NCI-H345 (cell line): ENCODE measurements at places on chromosomes 11 and 22.

- DNase-seq: no peak
Measured at GRCh38 chr11:59289356-59290181, 69.1 kb upstream of the OR5AN1 start.

- peak; percentile 85 for DNase-seq
Measured at GRCh38 chr11:65416341-65416824, 6.2 kb upstream of the NEAT1 start.

- DNase-seq: no peak
Measured at GRCh38 chr11:3046641-3047040, 10.6 kb downstream of the CARS1 start.

GRCh38 chr11:44591557-44591956 lies 26.1 kb downstream of the CD82 start:
- no peak for DNase-seq

DNA sequence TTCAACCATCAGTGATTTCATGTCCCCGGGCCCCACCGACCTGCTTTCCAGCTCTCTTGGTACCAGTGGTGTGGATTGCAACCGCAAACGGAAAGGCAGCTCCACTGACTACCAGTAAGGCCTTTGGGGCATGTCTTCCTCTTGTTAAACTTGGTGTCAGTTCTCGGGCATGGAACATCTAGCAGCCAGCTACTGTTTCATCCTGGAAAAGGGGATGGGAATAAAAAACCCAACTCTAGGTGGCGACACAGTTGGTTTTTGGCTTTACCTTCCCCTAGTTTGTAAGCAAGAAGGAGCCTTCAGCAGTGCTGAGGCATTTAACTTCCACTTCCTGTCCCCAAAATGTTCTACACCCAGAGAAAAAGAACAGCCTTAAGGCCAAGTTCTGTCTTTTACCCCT lies 76.7 kb downstream of the BMAL1 start:
- no peak for DNase-seq

DNA sequence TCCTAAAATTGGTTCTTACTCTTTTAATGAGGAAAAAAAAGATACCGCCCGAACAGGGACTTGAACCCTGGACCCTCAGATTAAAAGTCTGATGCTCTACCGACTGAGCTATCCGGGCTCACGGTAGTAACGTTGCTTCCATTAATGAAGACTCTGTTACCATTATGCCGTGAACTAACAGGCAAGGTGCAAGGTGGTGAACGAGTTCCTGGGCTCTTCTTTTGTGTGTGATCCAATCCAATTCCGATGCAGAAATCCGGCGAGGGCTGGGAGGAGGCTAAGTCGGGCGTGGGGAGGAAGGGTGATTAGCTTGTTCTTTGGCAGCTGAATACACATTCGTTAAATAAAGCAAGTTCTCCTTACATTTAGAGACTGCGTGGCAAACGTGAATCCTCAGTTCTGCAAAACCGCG lies 49.0 kb downstream of the OR4D9 start:
- peak; percentile 80 for DNase-seq
